ENCODE measurements at places on chromosomes 2 and 18.

DNA sequence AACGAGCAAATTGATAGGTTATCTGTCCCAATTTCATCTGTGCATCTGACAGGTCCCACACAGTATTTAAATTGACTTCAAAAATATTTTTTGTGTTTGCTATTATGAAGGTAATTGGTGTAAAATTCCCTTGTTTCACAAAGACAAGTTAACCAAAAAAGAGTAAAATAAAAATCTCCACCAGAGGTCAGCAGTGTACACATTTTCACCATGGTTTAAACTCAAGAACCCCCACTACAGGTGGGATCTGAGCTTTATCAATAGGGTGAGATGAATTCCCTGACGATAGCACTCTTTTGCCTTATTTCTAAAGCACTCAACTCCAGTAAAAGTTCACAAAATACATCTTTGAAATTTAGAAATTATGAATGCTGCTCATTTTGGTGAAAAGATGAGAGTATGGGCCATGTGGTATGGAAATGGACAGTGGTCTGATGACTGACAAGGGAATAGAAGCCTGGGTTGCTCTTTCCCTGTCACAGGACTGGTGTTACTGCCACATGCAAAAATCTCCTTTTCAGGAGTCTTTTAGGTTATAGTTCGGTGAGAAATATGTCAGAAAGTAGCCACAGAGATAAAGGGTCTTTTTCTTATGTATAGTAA, 68.0 kb downstream of the SERPINB8 start:
- no peak for DNase-seq

DNA sequence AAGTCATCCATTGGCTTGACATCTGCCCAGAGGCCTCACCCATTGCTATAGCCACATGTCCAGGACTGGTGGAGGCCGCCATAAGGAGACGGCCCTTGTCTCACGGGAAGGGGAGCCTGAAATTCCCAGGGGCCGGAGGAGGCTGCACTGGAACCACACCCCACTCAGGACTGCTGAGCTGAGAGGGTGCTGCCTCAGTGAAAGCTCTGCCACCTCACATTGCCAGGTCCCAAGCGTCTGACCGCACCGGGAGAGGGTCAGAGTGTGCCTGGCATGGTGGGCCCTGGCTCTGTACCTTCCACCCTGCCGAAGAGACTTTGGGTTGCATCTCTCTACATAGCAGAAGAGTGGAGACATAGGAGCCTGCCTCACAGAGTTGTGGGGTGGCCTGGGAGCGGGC, 134.1 kb upstream of the GLI2 start:
- no peak for DNase-seq

- peak; percentile 73 for DNase-seq
Observed at GRCh38 chr2:9474361-9475057, at the start of gene IAH1. Gene IAH1 (plus strand): TSS chr2:9474551. CDS start chr2:9474567, 16 bp downstream.

- no peak for DNase-seq
Observed at GRCh38 chr2:5315512-5315911, 376.7 kb upstream of the SOX11 start.

DNA sequence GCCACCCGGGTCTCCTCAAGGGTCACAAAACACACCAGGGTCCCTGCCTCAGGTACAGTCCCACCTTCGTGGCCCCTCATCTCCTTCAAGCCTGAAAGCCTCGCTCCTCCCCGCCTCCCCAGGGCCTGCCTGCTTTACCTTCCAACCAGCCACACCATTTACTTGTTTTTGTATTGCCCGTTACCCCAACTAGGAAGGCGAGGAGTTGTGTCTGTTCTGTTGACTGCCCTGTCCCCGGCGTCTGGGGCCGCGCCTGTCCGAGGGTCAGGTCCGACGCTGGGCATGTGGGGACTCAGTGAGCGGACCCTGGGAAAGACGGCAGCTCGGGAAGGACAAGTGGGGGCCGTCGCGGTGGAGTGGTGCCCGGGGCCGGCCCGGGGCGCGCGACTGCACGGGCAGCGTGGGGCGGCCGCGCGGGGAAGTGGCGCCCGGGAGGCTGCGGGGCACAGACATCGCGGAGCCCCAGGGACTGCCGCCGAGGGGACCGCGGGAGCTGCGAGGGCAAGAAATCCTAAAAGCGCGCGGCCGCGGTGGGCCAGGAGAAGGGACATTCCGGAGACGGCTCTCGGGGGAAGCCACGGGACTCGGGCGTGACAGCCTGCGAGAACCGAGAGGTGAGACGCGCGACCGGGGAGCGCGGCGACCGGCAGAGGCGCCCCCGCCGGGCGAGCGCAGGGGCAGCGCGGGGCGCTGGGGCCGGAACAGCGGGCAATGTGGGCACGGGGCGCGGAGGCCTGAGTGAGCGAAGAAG, 797 bp upstream of the GRHL1 start:
- DNase-seq, result no peak

DNA sequence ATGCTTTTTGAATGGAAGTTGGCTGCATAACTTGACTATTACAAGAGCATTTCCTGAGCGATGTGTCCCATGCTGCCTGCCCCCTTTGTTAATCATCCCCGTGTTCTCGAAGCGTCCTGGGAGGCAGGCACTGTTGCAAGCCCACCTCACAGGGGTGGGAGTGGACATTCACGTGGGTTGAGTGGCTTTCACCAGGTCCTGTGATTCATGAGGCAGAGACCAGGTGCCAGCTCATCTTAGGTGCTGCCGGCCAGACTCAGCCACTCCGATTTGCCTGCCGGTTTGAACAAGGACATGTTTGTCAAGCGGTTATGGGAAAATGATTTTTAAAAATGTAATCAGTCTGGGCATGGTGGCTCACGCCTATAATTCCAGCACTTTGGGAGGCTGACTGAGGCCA, 112.5 kb downstream of the ZNF532 start:
- no peak for DNase-seq

GRCh38 chr18:63137999-63138435, 181.6 kb downstream of the BCL2 start:
- peak; percentile 41 for DNase-seq

- no peak for DNase-seq
Observed at GRCh38 chr2:60676706-60677330, 79.2 kb upstream of the PAPOLG start.

DNA sequence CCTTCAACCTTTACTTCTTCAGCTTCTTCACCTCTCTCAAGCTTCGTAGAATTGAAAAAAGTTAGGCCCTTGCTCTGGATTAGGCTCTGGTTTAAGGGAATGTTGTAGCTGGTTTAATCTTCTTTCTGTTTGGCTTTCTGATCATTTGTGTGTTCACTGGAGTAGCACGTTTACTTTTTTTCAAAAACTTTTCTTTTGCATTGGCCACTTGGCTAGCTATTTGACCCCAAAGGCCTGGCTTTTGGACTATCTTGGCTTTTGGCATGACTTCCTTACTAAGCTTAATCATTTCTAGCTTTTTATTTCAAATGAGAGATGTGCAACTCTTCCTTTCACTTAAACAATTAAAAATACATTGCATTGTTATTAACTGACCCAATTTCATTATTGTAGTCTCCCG, 1154.8 kb upstream of the ZEB2 start:
- DNase-seq, result no peak

- no peak for DNase-seq
Observed at GRCh38 chr18:55607773-55608172, 19.8 kb upstream of the TCF4 start.

GRCh38 chr2:201977651-201978050, 56.0 kb upstream of the FZD7 start:
- no peak for DNase-seq

GRCh38 chr2:71685073-71685848, 231.9 kb downstream of the DYSF start:
- no peak for DNase-seq

- no peak for DNase-seq
Observed at GRCh38 chr2:215355801-215356200, 43.9 kb downstream of the ATIC start.

GRCh38 chr2:201971531-201972228, 62.0 kb upstream of the FZD7 start:
- no peak for DNase-seq

- no peak for DNase-seq
Observed at GRCh38 chr2:219687272-219687671, 59.8 kb downstream of the SLC4A3 start.

DNA sequence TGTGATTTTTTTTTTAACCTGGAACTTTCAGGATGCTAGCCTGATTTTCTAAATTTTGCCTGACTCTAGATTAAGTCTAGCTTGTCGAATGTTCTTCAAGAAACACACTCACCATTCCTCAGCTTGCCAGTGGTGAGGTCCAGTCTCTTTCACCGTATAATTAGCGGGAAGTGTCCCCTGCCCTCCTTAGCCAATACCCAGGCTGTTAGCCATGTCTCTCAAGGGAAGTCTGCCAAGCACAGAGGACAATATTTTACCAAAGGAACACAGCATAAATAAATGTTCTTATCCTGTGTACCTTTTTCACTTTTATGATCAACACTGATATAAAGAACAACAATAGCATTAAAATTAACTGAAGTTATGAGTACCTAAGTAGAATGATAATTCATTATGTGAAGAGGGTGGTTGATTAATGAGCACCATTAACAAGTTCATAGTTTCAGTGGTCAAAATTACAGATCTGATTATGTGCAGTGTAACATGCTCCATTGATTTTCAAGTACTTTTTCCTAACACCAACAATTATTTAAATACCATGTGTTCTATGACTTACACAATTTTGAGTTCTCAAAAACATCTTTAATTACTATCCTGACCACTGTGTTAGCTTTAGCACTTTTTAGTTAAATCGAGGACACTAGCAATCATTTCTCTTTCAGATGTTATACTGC, 445.8 kb upstream of the RAB12 start:
- DNase-seq, result no peak

- no peak for DNase-seq
Observed at GRCh38 chr2:238163481-238164198, 4.9 kb downstream of the ERFE start.

- DNase-seq, result no peak
Observed at GRCh38 chr2:228039752-228040534, 141.5 kb downstream of the SPHKAP start.

GRCh38 chr2:112646102-112646719, 472 bp downstream of the SLC20A1 start:
- DNase-seq, result peak; percentile 52

DNA sequence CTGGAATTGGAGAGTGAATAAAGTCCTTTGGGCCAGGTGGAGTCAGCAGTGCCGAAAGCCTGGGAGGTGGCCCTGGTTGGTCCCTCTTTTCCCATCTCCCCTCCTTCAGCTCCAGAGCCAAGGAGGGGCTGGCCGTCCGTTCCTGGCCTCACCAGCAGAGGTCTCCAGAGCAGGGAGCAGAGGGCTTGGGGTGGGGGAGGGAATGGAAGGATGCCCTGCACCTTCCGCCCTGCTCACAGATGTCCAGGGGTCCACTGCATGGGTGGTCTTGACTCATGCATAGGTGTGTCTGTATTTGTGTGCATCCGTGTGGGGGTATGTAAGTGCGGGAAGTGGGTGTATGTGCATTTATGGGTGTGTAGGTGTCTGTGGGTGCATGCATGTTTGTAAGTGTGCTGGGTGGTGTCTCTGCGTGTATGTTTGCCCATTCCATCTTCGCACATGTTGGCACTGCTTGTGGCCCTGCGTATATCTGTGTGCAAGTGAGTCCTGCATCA, 201.8 kb downstream of the ZFP36L2 start:
- DNase-seq, result peak; percentile 31

DNA sequence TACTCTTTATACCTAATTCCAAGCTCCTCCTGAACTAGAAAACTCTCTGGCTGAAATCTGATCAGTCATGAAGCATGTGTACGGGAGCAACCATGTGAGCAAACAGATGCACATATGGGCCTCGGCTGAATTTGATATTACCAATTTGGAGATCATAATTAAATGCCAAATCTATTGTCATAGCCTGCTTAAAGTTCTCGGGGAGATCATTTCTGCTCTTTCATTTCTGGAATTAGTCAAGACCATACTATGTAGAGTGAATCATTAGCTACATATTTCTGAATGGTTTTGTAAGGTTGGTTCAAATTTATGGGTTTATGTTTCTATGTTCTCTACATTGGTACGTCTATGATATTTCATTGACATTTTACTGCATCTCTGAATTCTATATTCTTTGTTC, 205.5 kb downstream of the UBE2E3 start:
- DNase-seq, result no peak

All from stimulated activated CD4-positive, alpha-beta T cell treated with anti-CD3 and anti-CD28 coated beads, Interleukin-4, amount 100 ng/mL, for 4 hours (primary cell).